ENCODE measurements at places on chromosomes 13 and 19. TPM values are rescaled to one million over a fixed set of nuclear protein-coding genes. Genes with fewer than 3 reads are reported as not detected.

The CLDN10 gene
- total RNA-seq: not detected

The ZNF729 gene
- not detected for total RNA-seq

The ZNF101 gene
- total RNA-seq: 7.3 TPM

The GRIK5 gene
- not detected for total RNA-seq

The GPR180 gene
- 10.8 TPM for total RNA-seq

The TMIGD2 gene
- not detected for total RNA-seq

The ZNF418 gene
- 4.2 TPM for total RNA-seq

The PABPC3 gene
- under 0.01 TPM for total RNA-seq

The TMEM150B gene
- not detected for total RNA-seq

The TIMM44 gene
- 43.0 TPM for total RNA-seq

The ZNF530 gene
- total RNA-seq: 6.6 TPM

The OVOL3 gene
- total RNA-seq: not detected

The POU4F1 gene
- total RNA-seq: not detected

The PLIN5 gene
- not detected for total RNA-seq

The IQCN gene
- 0.18 TPM for total RNA-seq

The KLHL1 gene
- total RNA-seq: not detected

The DACH1 gene
- total RNA-seq: not detected

The CD70 gene
- total RNA-seq: not detected

The TMPRSS9 gene
- total RNA-seq: not detected

The MIDN gene
- total RNA-seq: 2.5 TPM

The IGFL1 gene
- total RNA-seq: not detected

The PSPN gene
- 0.54 TPM for total RNA-seq

The RUBCNL gene
- total RNA-seq: not detected

The LILRB2 gene
- total RNA-seq: not detected

The THSD8 gene
- not detected for total RNA-seq

The HSH2D gene
- total RNA-seq: not detected

The KIR2DL1 gene
- total RNA-seq: not detected

The FCAR gene
- not detected for total RNA-seq

The CLEC4G gene
- not detected for total RNA-seq

The MYPOP gene
- total RNA-seq: 0.28 TPM

The CEACAM8 gene
- total RNA-seq: not detected

The LIM2 gene
- total RNA-seq: not detected

The TMEM143 gene
- 1.1 TPM for total RNA-seq

The COL5A3 gene
- total RNA-seq: 0.56 TPM

The TNFSF13B gene
- 0.56 TPM for total RNA-seq

The MAP2K2 gene
- total RNA-seq: 115 TPM

The TYROBP gene
- not detected for total RNA-seq

The STOML3 gene
- not detected for total RNA-seq

The PRDX2 gene
- total RNA-seq: 371 TPM

The KCNC3 gene
- not detected for total RNA-seq

The ZNF730 gene
- total RNA-seq: 3.2 TPM

The CEACAM19 gene
- 0.56 TPM for total RNA-seq

The TMTC4 gene
- 13.1 TPM for total RNA-seq

The PSG2 gene
- 0.28 TPM for total RNA-seq

The C19orf38 gene
- total RNA-seq: 0.28 TPM

The C1QTNF9 gene
- under 0.01 TPM for total RNA-seq

The SHISA2 gene
- total RNA-seq: not detected

The SPACA6 gene
- 1.7 TPM for total RNA-seq

The HIPK4 gene
- 0.28 TPM for total RNA-seq

The ZNF560 gene
- total RNA-seq: 0.90 TPM

The ALOX5AP gene
- not detected for total RNA-seq

The KCTD15 gene
- total RNA-seq: 16.3 TPM

The SIGLEC9 gene
- not detected for total RNA-seq

The LRRC63 gene
- not detected for total RNA-seq

The ONECUT3 gene
- total RNA-seq: not detected

The GIPR gene
- total RNA-seq: 0.18 TPM
